ENCODE measurements at places on chromosomes 4 and X.

DNA sequence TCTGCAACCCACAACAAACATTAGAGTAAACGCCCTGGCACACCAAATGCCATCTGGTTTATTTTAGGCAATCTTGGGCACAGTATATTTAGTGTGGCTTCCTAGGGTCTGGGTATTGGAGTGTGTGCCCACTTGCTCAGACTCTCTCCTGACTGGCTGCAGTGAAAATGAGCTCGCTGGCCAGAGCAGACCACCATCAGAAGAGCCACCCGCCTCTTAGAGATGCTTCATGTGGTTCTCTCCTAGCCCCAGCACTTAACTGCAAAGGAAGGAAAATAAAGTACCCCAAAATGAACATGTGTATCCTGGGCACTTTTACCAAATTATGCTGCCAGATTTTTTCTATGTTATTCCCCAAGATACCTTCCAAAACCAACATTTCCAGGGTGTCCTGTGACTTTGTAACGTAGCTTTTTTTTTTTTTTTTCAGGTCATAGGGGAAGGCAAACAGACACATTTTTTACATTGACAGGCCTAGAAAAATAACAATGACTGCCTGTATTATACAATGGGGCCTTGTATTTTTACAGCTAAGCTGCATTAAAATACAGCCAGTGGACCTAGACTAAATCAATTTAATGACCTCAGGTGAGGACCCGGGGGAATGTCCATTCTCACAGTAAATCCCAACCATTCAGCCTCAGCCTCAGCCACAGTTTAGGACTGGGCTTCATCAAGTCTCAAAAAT lies 193.7 kb downstream of the RASL11B start:
- peak; percentile 34 for DNase-seq

DNA sequence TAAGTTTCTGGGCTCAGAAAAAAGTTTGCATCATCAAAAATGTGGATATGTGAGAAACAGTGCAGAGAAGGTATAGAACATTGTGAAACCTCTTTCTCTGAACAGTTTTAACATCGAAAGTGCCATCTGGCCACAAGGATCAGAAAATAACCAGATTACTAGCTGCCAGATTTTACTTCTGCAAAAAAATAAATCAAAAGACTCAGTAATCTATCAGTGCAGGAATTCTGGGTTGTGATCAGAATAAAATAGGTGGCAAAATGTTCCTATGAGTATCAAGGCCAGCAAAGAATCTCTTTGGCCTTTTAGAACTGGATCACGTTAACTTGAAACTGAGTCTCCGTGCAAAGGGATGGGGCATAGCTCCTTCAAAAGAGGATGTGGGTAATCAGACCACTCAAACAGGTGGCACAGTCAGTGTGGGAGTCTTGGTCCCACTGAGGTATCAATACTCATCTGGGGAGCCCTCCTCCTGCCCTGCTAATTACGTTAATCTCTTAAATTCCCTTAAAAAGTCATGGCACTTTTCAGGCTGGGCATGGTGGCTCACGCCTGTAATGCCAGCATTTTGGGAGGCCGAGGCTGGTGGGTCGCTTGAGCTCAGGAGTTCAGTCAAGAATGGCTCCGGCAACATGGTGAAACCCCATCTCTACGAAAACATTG lies 26.7 kb upstream of the RBM47 start:
- no peak for DNase-seq

- DNase-seq, result no peak
Measured at GRCh38 chr4:43525646-43526045, 633.1 kb downstream of the GRXCR1 start.

GRCh38 chr4:129362691-129363274 lies 266.8 kb downstream of the C4orf33 start:
- DNase-seq, result peak; percentile 80

DNA sequence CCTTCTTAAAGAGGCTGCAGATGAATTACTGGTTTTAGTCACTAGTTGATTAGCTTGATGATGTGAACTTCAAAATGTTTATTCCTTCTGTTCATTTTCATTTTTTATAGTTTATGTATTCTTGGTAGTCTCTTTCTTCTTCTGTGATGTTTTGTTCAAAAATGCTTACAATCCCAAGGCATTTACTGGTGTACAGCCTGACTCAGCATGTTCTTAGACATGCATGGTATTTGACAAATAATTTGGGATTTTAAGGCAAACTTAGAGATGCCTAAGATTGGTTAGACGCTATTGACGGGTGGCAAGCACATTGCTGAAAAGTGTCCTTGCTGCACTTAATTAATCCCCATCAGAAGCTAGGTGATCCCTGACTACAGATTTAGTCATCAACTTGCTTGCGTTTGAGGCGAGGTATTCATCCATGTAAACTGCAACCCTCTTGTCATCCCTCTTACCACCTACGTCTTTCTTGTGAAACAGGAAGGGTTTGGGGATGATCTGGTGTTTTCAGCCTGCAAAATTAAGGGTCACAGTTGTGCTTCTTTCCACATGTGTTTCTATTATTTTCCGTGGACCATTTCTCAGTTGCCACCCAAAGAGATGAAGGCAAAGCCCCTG lies 331.8 kb downstream of the DKK2 start:
- no peak for DNase-seq

GRCh38 chr4:41881981-41882624 lies 53.1 kb upstream of the TMEM33 start:
- no peak for DNase-seq
